ENCODE measurements at places on chromosomes 2 and 18.

GRCh38 chr2:29691391-29691950 is 229.9 kb downstream of the ALK start:
- no peak for DNase-seq

- DNase-seq, result no peak
These were observed 52.4 kb upstream of the UPP2 start for GRCh38 chr2:158049129-158049855.

DNA sequence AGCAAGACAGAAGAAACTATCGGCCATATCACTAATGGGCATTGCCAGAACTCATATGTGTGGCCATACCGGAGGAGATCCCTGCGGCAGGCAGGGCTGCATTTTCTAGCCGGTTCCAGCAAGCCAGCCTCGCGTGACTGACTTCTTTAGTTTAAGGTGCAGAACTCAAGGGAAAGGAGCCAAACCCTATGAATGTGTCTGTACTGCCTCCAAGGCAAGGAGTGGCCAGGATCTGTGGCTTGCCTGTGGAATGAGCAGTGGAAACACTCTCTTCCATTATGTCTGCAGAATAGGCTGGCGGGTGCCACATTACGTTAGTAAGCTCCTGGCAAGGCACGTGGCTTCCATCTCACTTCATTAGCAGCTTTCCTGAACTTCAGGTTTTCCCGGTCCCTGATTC is 137.6 kb downstream of the ATL2 start:
- no peak for DNase-seq

DNA sequence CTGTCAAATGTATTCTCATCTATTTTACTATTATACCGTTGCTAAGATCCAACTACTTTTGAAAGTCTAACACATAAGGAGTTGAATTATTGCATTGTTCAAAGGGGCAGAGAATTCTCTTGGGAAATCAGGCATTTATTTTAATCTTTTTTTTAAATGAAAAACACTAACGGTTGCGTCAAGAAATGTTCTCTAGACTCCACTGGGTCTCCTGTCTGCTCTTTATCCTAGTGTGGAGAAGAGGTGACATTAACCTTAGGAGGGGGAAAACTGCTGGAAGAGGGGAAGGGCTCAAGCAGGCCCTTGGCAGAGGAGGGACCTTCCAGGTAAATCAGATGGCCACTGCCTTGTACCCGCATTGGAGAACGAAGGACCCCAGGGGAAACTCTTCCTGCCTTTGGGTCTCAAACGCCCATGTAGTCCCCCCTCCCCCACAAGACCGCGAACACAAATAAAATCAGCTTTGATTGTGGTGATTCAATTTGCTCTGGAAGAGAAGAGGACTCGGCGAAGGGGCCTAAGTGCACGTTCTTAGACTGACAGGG is 1.1 kb upstream of the APCDD1 start:
- no peak for DNase-seq

DNA sequence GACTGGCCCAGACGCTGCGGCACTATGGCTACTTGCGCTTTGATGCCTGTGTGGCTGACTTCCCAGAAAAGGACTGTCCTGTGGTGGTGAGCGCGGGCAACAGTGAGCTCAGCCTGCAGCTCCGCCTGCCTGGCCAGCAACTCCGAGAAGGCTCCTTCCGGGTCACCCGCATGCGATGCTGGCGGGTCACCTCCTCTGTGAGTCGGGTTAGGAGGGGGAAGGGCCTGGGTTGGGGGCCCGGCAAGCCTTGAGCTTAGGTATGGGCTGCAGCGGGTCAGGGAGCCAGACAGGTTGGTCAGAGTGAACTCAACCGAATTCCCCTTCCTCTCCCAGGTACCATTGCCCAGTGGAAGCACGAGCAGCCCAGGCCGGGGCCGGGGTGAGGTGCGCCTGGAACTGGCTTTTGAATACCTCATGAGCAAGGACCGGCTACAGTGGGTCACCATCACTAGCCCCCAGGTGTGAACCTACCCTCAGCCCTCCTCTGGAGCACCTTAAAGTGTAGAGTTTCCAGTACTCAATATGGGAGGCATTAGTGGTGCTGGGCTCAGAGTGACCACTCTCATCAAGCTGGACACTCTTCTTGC is 4.9 kb downstream of the ZNF513 start:
- no peak for DNase-seq

- no peak for DNase-seq
These were observed 22.8 kb upstream of the NT5C1B start for GRCh38 chr2:18612133-18612532.

GRCh38 chr2:181004647-181005325 is 24.4 kb downstream of the UBE2E3 start:
- no peak for DNase-seq

GRCh38 chr2:208935531-208935930 is 488.3 kb upstream of the MAP2 start:
- no peak for DNase-seq

GRCh38 chr2:218005486-218005885 is 2.7 kb upstream of the TNS1 start:
- no peak for DNase-seq

GRCh38 chr2:97704989-97705388 is 8.4 kb upstream of the ZAP70 start:
- no peak for DNase-seq

- DNase-seq, result no peak
These were observed 438.2 kb downstream of the MEIS1 start for GRCh38 chr2:66872986-66873754.

DNA sequence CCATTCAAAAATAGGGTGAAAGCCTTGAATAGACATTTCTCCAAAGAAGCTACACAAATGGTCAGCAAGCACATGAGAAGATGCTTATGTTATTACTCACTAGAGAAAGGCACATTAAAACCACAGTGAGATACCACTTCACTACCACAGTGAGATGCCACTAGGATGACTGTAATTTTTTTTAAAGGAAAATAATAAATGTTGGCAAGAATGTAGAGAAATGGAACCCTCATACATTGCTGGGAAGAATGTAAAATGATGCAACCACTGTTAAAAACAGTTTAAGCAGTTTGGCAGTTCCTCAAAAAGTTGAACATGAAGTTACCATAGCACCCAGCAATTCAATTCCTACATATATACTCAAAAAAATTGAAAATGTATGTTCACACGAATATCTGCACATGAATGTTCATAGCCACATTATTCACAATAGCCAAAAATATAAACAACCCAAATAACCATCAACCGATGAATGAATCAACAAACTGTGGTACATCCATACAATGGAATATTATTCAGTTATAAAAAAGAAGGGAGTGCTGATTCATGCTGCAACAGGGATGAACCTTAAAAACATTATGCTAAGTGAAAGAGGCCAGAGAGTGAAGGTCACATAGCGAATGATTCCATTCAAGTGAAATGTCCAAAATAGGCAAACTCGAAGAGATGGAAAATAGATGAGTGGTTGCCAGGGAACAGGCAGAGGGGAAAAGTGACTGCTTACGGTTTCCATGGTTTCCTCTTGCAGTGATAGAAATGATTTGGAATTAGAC is 156.2 kb upstream of the NDUFV2 start:
- DNase-seq, result no peak

GRCh38 chr2:235510318-235510717 is 16.5 kb downstream of the AGAP1 start:
- no peak for DNase-seq

DNA sequence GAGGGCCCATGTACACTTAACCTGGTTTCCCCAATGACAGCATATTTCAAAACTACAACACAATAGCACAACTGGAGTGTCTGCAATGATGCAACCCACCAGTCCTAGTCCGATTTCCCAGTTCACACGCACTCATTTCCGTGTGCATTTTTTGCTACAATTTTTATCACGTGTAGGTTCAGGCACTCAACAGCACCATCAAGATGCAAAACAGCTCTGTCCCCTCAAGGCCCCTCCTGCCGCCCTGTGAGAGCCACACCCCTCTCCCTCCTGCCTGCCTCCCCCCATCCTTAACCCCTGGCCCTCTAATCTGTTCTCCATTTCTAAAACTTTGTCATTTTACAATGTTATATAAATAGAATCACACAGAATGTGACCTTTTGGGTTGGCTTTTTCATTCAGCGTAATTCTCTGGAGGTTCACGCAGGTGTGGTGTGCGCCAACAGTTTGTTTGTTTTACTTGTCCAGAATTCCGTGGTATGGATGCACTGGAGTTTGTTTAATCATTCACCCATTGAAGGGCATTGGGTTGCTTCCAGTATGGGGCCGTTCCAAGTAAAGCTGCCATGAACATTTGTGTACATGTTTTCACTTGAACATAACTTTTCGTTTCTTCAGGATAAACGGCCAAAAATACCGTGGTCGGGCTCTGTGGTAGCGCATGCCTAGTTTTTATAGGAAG is 8.4 kb downstream of the KCNIP3 start:
- DNase-seq, result no peak

- DNase-seq, result no peak
These were observed 102.2 kb downstream of the INSIG2 start for GRCh38 chr2:118190474-118190873.

DNA sequence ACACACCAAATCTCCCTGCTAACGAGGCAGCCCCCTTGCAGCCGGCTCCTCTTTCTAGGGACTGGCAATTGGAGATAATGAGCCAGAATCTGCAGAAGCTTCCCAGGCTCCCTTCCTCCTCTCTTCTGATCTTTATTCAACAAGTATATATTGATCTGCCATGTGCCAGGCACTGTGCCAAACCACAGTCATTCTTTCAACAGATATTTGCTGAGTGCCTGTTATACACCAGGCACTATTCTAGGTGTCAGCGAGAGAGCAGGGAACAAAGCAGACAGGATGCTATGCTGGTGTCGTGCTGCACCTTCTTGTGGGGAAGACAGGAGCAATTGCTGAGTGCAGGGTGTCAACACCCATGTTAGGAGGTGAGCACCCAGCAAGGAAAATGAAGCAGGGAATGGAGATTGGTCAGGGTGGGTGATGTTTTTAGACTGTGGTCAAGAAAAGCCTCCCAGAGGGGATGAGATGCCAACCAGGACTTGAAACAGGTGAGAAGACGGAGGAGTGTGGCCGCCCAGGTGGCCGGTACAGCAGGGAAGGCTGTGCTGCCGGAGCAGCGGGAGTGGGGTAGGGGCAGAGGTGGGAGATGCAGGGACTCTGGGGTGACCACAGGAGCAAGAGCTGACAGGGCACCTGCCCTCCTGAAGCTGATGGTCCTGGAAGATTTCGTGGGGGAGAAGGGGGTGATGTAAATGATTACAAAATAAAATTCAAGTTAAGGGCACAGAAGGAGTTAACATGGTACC is 307.6 kb upstream of the RAB12 start:
- no peak for DNase-seq

GRCh38 chr2:190990132-190990531 is 23.8 kb downstream of the STAT1 start:
- no peak for DNase-seq

GRCh38 chr2:44553456-44553855 is 191.7 kb downstream of the CAMKMT start:
- DNase-seq, result no peak

DNA sequence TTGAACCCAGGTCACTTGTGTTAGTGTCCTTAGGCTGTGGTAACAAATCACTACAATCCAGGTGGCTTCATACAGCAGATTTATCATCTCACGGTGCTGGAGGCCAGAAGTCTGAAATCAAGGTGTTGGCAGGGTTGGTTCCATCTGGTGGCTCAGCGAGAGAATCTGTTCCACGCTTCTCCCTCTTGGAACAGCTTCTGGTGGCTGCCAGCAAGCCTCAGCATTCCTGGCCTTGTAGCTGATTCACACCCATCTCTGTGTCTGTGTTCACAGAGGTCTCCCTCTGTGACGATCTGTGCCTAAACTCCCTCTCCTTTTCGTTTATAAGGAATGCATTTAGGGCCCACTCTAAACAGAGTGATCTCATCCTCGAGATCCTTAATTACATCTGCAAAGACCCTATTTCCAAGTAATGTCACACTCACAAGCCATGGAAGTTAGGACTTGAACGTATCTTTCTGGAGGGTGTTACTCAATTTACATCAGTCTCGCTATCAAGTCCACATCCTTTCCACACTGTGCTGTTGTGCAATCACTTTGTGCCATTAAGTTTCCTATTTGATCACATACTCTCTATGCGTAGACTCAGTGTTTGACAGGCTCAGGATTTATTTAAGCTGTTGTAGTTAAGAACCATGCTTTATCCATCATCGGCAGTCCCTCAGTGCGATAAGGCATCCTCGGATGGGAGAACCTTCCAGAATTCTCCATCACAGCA is 164.4 kb downstream of the SOCS6 start:
- no peak for DNase-seq

- DNase-seq, result no peak
These were observed 121.8 kb upstream of the ZBTB14 start for GRCh38 chr18:5417342-5417741.
